Esophagus muscularis mucosa (tissue), 4 donors: ENCODE measurements at places on chromosomes 12 and 14. TPM values are rescaled to one million over a fixed set of nuclear protein-coding genes. Genes with fewer than 3 reads are reported as not detected.

The HCAR3 gene
- total RNA-seq: 0.50 TPM

The IFNG-AS1 gene
- not detected for total RNA-seq

The RILPL2 gene
- 5.4 TPM for total RNA-seq

The SCN8A gene
- total RNA-seq: 0.42 TPM

The TCL1B gene
- total RNA-seq: not detected

The FAM181A gene
- not detected for total RNA-seq

The ARHGEF25 gene
- total RNA-seq: 120 TPM

The KERA gene
- not detected for total RNA-seq

The BMAL2 gene
- total RNA-seq: 4.6 TPM

The KRT77 gene
- total RNA-seq: not detected

The FKBP3 gene
- 33.3 TPM for total RNA-seq

The ING4 gene
- 45.1 TPM for total RNA-seq

The DPF3 gene
- total RNA-seq: 2.5 TPM

The SDSL gene
- 3.6 TPM for total RNA-seq

The AQP2 gene
- total RNA-seq: not detected

The LETMD1 gene
- 43.2 TPM for total RNA-seq

DNA sequence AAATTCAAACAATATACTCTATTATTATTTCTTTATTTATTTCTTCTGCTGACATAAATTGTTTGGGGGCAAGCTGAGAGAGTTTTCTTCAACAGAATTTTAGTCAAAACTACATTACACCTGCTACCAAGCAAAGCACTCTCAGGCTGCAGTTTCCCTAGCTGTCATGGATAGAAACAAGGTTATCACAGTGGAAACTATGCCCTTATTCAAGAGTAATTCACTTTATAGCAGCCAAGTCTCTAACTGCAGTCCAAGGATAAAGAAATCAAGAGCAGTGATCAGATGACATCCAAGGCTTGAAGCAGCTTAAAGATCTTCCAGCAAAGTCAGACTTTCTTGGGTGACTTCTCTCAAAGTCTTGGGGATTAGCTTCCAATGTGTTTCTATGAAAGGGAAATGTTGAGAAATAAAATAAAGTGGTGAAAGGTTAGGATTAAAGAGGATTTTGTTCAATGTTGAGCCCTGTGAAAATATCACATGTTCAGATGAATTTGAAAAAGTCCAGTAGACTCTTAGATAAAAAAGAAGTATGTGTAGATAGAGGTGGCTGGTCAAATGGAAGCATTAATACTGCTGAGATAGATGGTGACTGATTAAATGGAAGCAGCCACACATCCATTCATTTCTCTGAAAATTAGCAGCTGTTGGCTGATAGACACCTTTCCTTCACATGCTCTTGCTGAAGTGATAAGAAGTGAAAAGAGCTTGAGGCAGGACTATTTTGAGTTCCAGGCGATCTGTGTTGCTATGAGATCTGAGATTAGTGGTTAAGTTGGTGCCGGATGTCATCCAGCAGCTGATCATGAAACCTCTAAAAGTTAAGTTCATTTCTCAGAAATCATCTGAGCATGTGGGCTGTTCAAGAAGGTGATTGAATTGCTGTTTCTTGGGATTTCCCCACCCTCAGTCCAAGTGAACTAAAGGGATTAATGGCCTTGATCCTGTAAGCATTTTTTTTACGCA is 257.8 kb upstream of the BTG1 start:
- DNase-seq: peak; percentile 60
- H3K4me1 ChIP-seq: no peaks in the 10 kb centered on the region
- H3K27me3 ChIP-seq: no peaks in the 10 kb centered on the region
- H3K4me3 ChIP-seq: no peak overlapping the region
- H3K36me3 ChIP-seq: no peaks in the 10 kb centered on the region

- H3K27me3 ChIP-seq: no peaks in the 10 kb centered on the region
- DNase-seq: no peak
- H3K4me3 ChIP-seq: no peak overlapping the region
- no peaks in the 10 kb centered on the region for H3K4me1 ChIP-seq
Measured at GRCh38 chr12:88922816-88923215, 342.5 kb upstream of the KITLG start.

GRCh38 chr12:51428256-51428655 is 3.6 kb downstream of the SLC4A8 start:
- DNase-seq: no peak
- no peak overlapping the region for H3K27ac ChIP-seq
- peaks cover 12% of the 10 kb centered on the region for H3K4me1 ChIP-seq

GRCh38 chr12:108337235-108338223 is 1.6 kb downstream of the CMKLR1 start:
- no peaks in the 10 kb centered on the region for H3K36me3 ChIP-seq
- H3K4me1 ChIP-seq: peaks cover 21% of the 10 kb centered on the region
- H3K27me3 ChIP-seq: no peaks in the 10 kb centered on the region
- peak overlapping the region; percentile 44 for H3K4me3 ChIP-seq

DNA sequence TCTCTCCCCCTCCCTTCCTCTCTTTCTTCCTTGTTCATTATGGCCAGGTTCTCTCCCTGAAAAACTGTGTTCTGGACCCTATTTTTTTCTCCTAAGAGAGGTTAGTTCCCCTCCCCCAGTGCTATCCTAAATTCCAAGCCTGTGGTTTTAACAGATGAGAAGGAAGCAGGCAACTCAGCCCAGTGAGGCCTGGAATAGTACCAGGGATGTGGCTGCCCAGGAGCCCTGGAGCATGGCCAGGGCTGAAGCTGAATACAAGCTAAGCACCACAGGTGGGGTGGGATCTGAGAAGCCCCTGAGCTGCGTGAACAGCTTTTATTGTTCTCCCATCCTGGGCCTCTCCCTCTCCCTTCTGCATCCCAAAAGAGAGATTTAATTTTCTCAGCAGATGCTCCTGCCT is 1581.3 kb upstream of the TMEM132C start:
- DNase-seq: no peak
- H3K4me1 ChIP-seq: no peaks in the 10 kb centered on the region
- H3K27ac ChIP-seq: no peak overlapping the region
- no peak overlapping the region for H3K4me3 ChIP-seq
- no peaks in the 10 kb centered on the region for H3K27me3 ChIP-seq

GRCh38 chr12:92608151-92609091 is 94.4 kb upstream of the PLEKHG7 start:
- no peak overlapping the region for H3K27ac ChIP-seq
- no peak overlapping the region for H3K4me3 ChIP-seq
- H3K36me3 ChIP-seq: no peaks in the 10 kb centered on the region
- no peak for DNase-seq
- no peaks in the 10 kb centered on the region for H3K27me3 ChIP-seq
- H3K4me1 ChIP-seq: no peaks in the 10 kb centered on the region

DNA sequence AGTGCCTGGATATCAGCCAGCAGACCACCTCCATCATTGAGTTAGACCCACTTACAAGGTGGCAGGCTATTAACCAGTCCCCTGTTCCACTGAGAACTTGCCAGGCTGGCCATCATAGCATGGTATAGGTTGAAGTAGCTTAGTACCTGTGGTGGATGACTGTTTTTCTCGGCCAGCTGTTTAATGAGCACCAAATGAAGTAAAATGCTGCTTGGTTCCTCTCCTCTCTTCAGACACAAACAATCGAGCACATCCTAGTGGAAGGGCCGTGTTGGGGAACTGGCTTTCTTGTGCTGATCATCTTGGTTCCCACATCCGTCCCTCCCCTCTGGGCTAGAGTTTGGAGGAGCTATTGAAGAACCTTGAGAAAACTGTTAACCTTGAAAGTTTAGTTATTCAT is 486.2 kb downstream of the RAD51B start:
- no peak overlapping the region for H3K4me3 ChIP-seq
- no peaks in the 10 kb centered on the region for H3K27me3 ChIP-seq
- no peak for DNase-seq
- no peaks in the 10 kb centered on the region for H3K36me3 ChIP-seq
- H3K27ac ChIP-seq: no peak overlapping the region

GRCh38 chr12:74889563-74890236 is 319.9 kb downstream of the KCNC2 start:
- DNase-seq: no peak
- H3K4me1 ChIP-seq: peaks cover 10% of the 10 kb centered on the region
- H3K27ac ChIP-seq: no peak overlapping the region
- no peaks in the 10 kb centered on the region for H3K36me3 ChIP-seq
- no peaks in the 10 kb centered on the region for H3K27me3 ChIP-seq

DNA sequence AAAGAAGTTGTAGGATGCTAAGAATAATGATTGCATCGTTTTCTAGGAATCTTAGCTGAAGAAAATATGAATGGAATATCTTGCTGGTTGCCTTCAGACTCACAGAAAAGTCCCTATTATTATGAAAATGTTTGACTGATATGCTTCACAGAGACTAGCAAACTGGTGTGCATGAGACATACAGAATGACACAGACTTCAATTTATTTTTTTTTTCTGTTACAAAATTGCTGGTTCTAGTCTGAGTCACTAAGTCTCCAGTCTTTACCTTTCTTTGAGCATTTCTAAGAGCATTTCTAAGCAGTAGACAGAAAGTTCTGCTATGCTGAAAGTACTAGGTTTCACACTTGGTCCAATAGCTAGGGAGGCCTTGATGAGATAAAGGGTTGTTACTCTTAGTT is 377.6 kb upstream of the ATP2B1 start:
- no peak for DNase-seq
- H3K36me3 ChIP-seq: no peaks in the 10 kb centered on the region
- H3K4me3 ChIP-seq: no peak overlapping the region
- no peaks in the 10 kb centered on the region for H3K27me3 ChIP-seq
- peaks cover 7% of the 10 kb centered on the region for H3K4me1 ChIP-seq
- no peak overlapping the region for H3K27ac ChIP-seq

DNA sequence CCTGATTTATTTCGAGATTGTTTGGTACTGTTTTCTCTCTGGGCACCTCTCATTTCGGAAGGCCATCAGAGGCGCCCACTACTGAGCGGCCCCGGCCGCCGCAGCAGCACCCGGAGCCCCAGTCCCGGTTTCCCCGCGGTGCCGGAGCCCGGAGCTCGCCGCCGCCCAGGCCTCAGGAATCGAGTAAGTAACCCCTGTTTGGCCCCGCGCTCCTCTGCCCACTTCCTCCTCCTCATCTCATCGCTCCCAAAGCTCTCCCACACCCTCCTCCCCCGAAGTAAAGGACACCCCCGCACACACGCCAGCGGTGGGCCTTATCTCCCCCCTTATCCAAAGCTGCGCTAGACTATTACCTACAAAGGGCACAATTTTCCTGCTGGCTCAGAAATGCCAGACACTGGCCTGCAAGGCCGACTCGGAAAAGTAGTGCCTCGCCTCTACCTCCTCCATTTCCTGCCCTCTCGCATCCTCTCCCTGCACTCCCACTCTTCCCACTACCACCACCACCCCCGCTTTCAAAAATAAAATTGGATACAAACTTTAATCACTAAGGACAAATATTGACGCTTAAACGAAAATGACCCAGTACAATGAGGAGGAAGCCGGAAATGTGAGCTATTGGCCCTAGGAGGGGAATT is 637 bp upstream of the FOXG1 start:
- H3K27ac ChIP-seq: peak overlapping the region; percentile 75
- peaks cover 21% of the 10 kb centered on the region for H3K4me1 ChIP-seq
- peaks cover 16% of the 10 kb centered on the region for H3K27me3 ChIP-seq
- peak overlapping the region; percentile 53 for H3K4me3 ChIP-seq

GRCh38 chr12:48266826-48267225 is 63.7 kb upstream of the OR10AD1 start:
- H3K27ac ChIP-seq: no peak overlapping the region
- H3K36me3 ChIP-seq: no peaks in the 10 kb centered on the region
- DNase-seq: no peak
- no peaks in the 10 kb centered on the region for H3K4me1 ChIP-seq
- H3K27me3 ChIP-seq: no peaks in the 10 kb centered on the region

GRCh38 chr12:105935106-105935505 is 203.6 kb downstream of the NUAK1 start:
- peaks cover 9% of the 10 kb centered on the region for H3K4me1 ChIP-seq
- H3K27ac ChIP-seq: no peak overlapping the region
- DNase-seq: no peak

- H3K36me3 ChIP-seq: no peaks in the 10 kb centered on the region
- no peak overlapping the region for H3K27ac ChIP-seq
- no peak for DNase-seq
- H3K4me1 ChIP-seq: no peaks in the 10 kb centered on the region
- peaks cover 98% of the 10 kb centered on the region for H3K27me3 ChIP-seq
Measured at GRCh38 chr12:113781415-113782198, 184.5 kb downstream of the RBM19 start.

- H3K4me1 ChIP-seq: peaks cover 20% of the 10 kb centered on the region
- H3K27ac ChIP-seq: no peak overlapping the region
- no peaks in the 10 kb centered on the region for H3K27me3 ChIP-seq
- no peak overlapping the region for H3K4me3 ChIP-seq
Measured at GRCh38 chr12:113302886-113303640, 31.8 kb downstream of the SLC8B1 start.

DNA sequence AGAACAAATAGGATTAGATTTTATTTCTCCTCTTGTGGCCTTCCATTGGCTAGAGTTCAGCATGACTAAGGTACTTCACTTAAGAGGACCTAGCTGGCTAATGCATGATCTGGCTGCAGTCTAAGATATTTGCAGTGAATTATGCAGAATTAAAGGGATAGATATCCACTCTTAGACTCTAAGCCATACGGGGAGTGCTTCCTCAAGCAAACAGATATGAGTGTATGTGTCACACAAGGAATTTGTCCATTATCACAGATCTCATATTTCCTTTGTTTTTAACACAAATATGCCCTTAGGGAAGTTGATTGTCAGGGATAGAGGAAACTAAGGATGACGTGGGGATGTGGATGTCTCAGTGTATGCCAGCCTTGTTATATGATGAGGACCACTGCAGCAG is 88.1 kb upstream of the DHRS4 start:
- H3K4me1 ChIP-seq: no peaks in the 10 kb centered on the region
- no peak overlapping the region for H3K27ac ChIP-seq

- H3K4me1 ChIP-seq: no peaks in the 10 kb centered on the region
- no peaks in the 10 kb centered on the region for H3K27me3 ChIP-seq
- H3K27ac ChIP-seq: no peak overlapping the region
- DNase-seq: no peak
Measured at GRCh38 chr12:111732786-111733185, 33.9 kb upstream of the ALDH2 start.

DNA sequence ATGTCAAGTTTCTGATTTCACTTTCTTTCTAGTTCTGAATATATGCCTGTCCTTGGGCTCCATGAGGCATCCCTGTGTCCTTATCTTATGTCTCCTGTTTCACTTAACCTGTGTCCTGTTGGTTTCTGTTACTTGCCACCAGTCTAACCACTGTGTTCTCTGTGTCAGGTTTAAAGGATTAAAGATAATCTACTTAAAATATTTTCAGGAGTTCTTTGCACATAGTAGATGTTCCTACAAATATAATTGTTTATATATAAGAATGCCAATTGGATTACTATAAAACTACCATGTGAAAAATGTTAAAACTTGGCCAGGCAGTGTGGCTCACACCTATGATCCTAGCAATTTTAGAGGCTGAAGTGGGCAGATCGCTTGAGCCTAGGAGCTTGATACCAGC is 406.4 kb downstream of the CCER1 start:
- DNase-seq: no peak
- H3K27me3 ChIP-seq: no peaks in the 10 kb centered on the region
- no peak overlapping the region for H3K27ac ChIP-seq
